ENCODE measurements at places on chromosomes 4 and X.
A peak's percentile ranks its signal among the peaks of the same experiment; 100 is the strongest.

DNA sequence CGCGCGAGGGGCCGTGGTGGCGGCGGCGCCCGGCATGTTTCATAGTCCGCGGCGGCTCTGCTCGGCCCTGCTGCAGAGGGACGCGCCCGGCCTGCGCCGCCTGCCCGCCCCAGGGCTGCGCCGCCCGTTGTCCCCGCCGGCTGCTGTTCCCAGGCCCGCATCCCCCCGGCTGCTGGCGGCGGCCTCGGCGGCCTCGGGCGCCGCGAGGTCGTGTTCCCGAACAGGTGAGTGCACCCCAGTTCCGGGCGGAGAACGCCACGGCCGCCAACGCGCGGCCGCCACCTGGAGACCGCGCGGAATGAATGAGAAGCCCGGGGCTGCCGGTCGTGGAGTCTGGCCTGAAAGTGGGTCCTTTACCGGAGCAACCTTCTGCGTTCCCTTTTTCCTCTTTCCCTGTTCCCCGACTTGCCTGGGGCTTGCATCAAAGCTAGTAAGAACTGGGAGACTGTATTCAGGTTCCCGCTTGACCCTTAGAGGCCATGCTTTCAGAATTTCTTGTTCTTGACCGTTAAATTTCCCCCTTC, 429 bp downstream of the NOCT start:
- H3K4me3 ChIP-seq = peak overlapping the region; percentile 62
- H3K4me1 ChIP-seq = peaks cover 15% of the 10 kb centered on the region
- H3K27ac ChIP-seq = peak overlapping the region; percentile 78
- DNase-seq = no peak
- no peaks in the 10 kb centered on the region for H3K36me3 ChIP-seq
- H3K27me3 ChIP-seq = no peaks in the 10 kb centered on the region

DNA sequence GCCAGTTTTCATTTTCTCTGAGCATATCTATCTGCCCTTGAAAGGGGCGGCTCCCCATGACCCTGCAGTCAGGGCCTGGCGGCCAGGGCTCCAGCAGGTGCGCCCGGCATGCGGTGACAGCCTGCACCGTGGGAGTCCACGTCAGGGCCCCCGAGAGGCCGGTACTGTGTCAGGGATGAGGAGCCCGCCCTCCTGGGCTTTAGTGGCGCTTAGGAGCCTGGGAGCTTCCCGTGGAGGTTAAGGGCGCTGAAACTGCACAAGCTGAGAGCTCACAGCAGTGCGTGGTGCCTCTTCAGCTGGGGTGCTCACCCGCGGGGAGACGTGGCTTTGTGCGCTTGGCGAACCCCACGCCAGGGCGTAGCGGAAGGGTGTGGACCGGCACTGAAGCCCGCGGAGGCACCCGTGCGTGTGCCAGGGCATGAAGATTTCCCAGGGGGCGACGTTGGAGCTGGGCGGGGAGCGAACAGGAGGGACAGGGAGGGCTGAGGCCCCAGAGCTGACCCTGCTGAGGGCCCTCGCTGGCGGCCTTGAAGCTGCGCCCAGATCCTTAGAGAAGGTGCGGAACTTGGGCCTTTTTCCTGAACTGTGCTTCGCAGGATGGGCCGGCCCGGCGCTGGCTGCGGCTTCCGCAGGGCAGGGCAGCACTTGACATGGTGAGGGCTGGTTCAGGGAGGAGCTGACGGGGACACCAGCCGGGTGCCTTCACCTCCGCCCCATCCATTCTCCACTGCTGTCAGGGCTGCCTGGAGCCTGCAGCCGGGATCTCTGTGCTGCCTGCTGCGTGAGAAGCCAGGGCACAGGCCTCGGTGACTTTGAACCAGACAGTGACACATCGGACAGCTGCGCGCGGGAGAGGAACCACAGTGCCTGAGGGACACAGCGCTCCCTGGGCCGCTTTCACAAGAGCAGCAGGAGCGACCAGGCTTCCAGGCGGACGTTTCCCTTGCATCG, 32.9 kb downstream of the HTT-AS start:
- peak overlapping the region; percentile 58 for H3K4me3 ChIP-seq
- no peaks in the 10 kb centered on the region for H3K27me3 ChIP-seq
- H3K27ac ChIP-seq = peak overlapping the region; percentile 35

- H3K4me3 ChIP-seq = no peak overlapping the region
- no peaks in the 10 kb centered on the region for H3K36me3 ChIP-seq
- peak; percentile 42 for DNase-seq
- H3K27me3 ChIP-seq = no peaks in the 10 kb centered on the region
These were observed 137.6 kb downstream of the EGF start for GRCh38 chr4:110049951-110050925.

DNA sequence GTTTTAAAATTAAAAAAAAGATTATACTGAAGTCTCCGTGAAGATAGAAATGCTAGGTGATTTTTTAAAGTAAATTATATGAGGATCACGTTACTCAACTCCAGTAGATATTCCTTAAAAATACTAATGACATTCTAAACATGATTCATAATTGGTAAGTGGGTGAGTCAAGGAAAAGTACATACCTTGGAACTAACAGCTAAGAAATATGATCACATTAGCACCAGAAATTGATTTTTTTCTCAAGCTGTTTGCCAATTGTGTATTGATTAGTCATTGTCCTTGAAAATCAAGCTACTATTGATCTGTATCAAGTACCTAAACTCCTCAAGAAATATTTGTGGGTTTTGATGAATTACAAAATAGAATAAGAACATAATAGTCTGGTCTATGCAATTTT, 362.6 kb upstream of the PPP1R2C start:
- DNase-seq = no peak
- no peaks in the 10 kb centered on the region for H3K27me3 ChIP-seq
- H3K4me3 ChIP-seq = no peak overlapping the region
- H3K4me1 ChIP-seq = no peaks in the 10 kb centered on the region
- H3K27ac ChIP-seq = no peak overlapping the region
- H3K36me3 ChIP-seq = no peaks in the 10 kb centered on the region

- H3K27ac ChIP-seq = peak overlapping the region; percentile 92
- H3K4me1 ChIP-seq = peaks cover 19% of the 10 kb centered on the region
- peak overlapping the region; percentile 84 for H3K4me3 ChIP-seq
- H3K27me3 ChIP-seq = no peaks in the 10 kb centered on the region
- DNase-seq = no peak
These were observed 767 bp upstream of the SMIM20 start for GRCh38 chr4:25913056-25913850.

GRCh38 chrX:106168107-106168506, at the start of gene PWWP3B:
Gene PWWP3B (plus strand): TSS chrX:106168305. CDS start chrX:106205433, 37,128 bp downstream.
- no peak within 1 kb of the TSS for H3K27ac ChIP-seq
- DNase-seq = no peak
- H3K4me1 ChIP-seq = no peaks in the 10 kb centered on the region

GRCh38 chr4:184434501-184435066, 39.8 kb downstream of the IRF2 start:
- peaks cover 37% of the 10 kb centered on the region for H3K4me1 ChIP-seq
- no peak for DNase-seq
- H3K27ac ChIP-seq = no peak overlapping the region
- H3K36me3 ChIP-seq = no peaks in the 10 kb centered on the region
- H3K4me3 ChIP-seq = no peak overlapping the region

DNA sequence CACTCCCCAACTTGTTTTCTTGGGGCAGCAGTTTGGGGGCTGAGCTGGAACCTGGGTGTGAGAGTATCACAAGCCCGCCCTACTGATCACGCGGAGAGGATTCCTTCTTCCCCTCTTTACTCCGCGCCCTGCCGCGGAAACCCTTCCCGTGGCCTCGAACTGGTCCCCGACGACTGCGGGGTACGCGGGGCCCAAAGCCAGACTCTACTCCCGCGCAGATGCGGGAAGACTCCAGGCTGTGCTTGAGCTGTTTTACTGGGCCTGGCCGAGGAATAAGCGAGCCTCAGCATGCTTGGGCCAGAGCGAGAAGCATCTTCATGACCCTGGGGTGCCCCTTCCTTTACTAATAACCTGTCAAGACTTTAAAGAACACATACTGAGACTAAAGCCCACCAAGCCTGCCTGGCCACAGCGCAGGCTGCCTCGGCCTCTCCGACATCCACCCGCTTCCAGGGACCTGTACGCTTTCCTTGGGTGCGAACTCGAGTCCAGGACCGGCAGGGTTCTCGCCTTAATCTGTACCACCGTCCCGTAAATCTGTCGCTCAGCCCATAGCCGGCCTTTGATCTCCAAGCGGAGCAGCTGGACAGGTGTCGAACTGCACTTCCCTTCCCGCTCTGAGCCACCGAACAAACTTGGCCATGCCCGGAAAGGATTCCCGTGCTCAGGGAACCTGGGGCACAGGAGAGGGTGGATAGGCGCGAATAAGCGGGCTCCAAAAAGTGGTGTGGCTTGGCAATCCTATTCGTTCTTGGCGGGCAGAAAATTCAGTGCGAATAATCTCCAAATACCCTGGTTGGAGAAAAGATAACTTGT, 55.0 kb upstream of the TMEM33 start:
- peaks cover 5% of the 10 kb centered on the region for H3K4me1 ChIP-seq
- no peak overlapping the region for H3K4me3 ChIP-seq
- H3K27me3 ChIP-seq = peaks cover 29% of the 10 kb centered on the region
- H3K36me3 ChIP-seq = no peaks in the 10 kb centered on the region
- H3K27ac ChIP-seq = no peak overlapping the region

DNA sequence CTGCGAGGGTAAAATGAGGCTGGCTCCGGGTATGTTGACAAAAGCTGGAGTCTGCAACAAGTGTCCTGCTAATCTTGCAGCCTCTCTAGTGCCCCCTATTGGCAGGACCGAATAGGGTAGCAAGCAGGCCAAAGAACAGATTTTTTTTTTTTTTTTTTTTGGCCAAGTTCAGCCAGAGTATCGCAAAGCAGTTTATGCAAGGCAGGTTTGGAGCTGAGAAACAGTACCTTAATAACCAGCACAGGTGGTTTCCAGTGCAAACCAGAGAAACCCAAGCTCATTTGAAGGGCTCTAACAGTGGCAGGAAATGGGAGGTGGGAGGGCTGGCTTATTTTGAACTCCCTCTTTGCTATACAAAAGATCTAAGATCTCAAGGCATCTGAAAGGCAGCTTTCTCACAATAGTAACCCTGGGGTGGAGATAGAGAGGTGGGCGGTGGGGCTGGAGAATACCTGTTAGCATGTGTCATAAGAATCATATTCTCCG, 38.2 kb upstream of the OCIAD2 start:
- no peak overlapping the region for H3K27ac ChIP-seq
- no peaks in the 10 kb centered on the region for H3K27me3 ChIP-seq
- no peak overlapping the region for H3K4me3 ChIP-seq
- H3K4me1 ChIP-seq = peaks cover 13% of the 10 kb centered on the region
- peak; percentile 63 for DNase-seq

DNA sequence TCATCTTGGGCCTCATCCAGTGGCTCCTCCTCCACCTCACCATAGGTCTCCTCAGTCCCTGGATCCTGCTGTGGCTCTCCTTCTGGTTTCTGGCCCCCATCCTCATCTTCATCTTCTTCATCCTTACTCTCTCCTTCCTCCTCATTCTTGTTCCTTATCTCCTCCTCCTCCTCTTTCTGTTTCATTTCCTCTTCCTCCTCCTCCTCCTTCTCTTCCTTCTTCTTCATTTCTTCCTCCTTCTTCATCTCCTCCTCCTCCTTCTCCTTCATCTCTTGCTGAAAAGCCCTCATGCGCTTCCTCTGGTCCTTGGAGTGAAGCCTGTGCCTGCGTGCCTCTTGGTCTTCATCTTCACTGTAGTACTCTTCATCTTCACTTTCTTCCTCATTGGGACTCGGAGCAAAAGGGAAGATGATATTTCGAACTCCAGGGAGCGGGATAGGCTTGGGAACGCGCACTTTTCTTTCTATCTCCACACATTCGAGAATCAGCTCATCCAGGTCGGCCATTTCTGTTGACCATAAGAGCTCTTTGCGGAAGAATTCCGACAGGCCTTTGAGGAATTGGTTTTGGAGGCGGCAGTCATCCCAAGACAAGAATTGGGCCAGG, 1.5 kb downstream of the RTL5 start:
- no peaks in the 10 kb centered on the region for H3K36me3 ChIP-seq
- H3K4me1 ChIP-seq = peaks cover 13% of the 10 kb centered on the region
- H3K27ac ChIP-seq = no peak overlapping the region
- no peak overlapping the region for H3K4me3 ChIP-seq
- no peaks in the 10 kb centered on the region for H3K27me3 ChIP-seq

DNA sequence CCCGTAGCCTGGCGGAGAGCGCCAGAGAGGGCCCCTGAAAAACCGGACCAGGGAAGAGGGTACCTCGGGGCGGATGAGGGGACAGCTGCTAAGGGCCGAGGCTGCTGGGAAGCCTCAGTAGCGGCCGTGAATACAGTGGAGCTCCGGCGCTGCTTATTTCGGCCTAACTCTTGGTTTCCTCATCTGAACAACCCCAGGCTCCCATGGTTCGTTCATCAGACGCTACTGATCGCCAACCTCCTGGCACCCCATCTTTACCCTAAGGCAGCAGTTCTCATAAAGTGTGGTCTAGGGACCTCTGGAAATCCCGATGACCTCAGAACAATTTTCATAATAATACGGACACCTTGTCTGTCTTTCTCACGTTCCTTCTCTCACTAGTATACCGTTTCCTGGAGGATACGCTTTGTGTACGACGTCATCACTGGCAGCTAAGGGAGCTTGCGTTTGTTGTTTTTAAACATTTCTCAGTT, 645 bp upstream of the RAB28 start:
- no peak for DNase-seq
- peak overlapping the region; percentile 87 for H3K4me3 ChIP-seq
- H3K27me3 ChIP-seq = peaks cover 3% of the 10 kb centered on the region
- peaks cover 20% of the 10 kb centered on the region for H3K4me1 ChIP-seq

DNA sequence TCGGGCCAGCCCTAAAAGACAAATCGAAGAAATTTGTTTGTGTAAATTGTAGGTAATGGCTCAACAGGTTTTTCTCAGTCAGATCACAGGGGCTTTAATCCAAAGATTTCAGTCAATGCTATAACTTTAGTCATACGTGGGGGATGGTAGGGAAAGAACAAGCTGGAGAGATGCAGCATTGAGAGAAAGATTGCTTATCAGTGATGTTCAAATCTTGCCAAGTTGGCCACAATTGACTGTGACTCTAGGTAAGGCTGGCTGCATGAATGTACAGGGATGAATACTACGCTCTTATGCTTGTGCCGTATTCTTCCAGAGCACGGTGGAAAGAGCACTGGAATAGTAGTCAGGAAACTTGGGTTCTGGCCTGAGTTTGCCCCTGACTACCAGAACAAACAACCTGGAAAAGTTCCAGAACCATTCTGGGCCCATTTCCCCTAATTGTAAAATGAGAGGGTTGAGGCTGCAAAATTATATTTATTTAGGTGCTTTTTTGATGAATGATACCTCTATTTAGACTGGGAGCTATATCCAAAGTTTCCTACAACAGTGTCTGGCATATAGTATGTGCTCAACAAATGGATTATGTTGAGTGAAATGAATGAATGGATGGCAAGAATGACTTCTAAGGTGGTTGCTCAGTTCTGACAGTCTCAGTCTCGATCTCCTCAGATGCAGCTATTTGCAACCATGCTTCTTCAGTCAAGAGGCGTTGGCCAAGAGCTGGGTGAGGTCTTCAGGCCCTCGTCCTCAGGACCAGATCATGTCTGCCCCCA, 44.4 kb downstream of the TSC22D3 start:
- H3K27ac ChIP-seq = no peak overlapping the region
- no peaks in the 10 kb centered on the region for H3K4me1 ChIP-seq
- DNase-seq = no peak
- H3K27me3 ChIP-seq = no peaks in the 10 kb centered on the region
- no peak overlapping the region for H3K4me3 ChIP-seq
- no peaks in the 10 kb centered on the region for H3K36me3 ChIP-seq

All from CD8-positive, alpha-beta memory T cell (primary cell).